ENCODE measurements at places on chromosomes 1 and 21. TPM values are rescaled to one million over a fixed set of nuclear protein-coding genes. Genes with fewer than 3 reads are reported as not detected.

AADACL3 gene
- not detected for total RNA-seq

CCDC24 gene
- total RNA-seq: 2.7 TPM

TPTE gene
- total RNA-seq: not detected

RNF2 gene
- 21.2 TPM for total RNA-seq

LINGO4 gene
- 0.39 TPM for total RNA-seq

SCAMP3 gene
- total RNA-seq: 91.7 TPM

HSD11B1 gene
- 22.4 TPM for total RNA-seq

ADGRL4 gene
- not detected for total RNA-seq

MTMR11 gene
- 1.7 TPM for total RNA-seq

RNF186 gene
- total RNA-seq: not detected

CD1E gene
- total RNA-seq: not detected

All from activated CD4-positive, alpha-beta memory T cell treated with anti-CD3 and anti-CD28 coated beads for 36 hours (primary cell).